Neural crest cell (in vitro differentiated cells): ENCODE measurements at places on chromosomes 16 and 17. TPM values are rescaled to one million over a fixed set of nuclear protein-coding genes. Genes with fewer than 3 reads are reported as not detected.

The PRR11 gene
- total RNA-seq = 77.2 and 78.8 TPM in 2 replicates

The IGFBP4 gene
- total RNA-seq = 56.1 and 56.7 TPM in 2 replicates

The KLHL10 gene
- not detected in 2 replicates for total RNA-seq

The CHST4 gene
- total RNA-seq = not detected in 2 replicates

The TNS4 gene
- not detected in 2 replicates for total RNA-seq

The ITGB4 gene
- 0.64 and 1.4 TPM in 2 replicates for total RNA-seq

The PIK3R6 gene
- total RNA-seq = not detected in 2 replicates
